ENCODE measurements at places on chromosomes 2 and 18. TPM values are rescaled to one million over a fixed set of nuclear protein-coding genes. Genes with fewer than 3 reads are reported as not detected.

DNA sequence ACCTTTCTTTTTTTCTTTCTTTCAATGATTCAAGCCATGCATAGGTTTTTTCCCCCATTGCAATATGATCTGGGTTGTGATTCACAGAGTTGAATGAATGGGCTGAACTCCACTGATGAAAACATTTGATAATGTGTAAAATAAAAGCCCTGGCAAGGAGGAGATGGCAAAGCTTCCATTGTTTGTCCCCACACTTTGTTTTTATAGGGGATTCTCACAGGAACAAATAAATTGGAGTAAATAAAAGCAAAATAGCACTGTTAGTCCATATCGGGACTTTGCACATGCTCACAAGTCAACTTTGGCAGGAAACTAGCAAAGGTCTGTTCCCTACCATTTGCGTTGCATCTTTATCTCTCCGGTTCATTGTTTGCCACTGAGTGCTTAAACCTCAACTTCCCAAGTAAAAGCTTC, 55.7 kb downstream of the MEIS1 start:
- H3K4me3 ChIP-seq, result no peak overlapping the region
- H3K4me1 ChIP-seq, result no peaks in the 10 kb centered on the region
- no peak overlapping the region for H3K27ac ChIP-seq
- no peaks in the 10 kb centered on the region for H3K27me3 ChIP-seq

The POTEI gene
- not detected for polyA plus RNA-seq

DNA sequence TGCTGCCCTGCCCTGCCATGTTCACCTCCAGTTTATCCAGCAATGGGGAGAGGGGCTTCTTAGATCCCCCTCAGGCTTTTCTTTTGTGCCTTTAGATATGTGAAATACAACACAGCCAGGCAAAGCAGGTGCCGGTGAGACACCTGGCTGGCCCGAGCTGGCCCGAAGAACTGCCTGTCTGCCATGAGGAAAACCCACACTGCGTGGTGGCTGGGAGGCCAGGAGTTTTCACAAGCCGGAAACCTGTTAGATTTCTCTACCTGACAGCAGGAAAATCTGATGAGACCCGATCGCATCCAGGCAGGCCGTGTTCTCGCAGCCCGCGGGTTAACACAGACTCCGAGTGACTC, 5.7 kb upstream of the GAL3ST2 start:
- no peak overlapping the region for H3K4me3 ChIP-seq
- H3K27ac ChIP-seq, result no peak overlapping the region
- no peaks in the 10 kb centered on the region for H3K27me3 ChIP-seq
- H3K4me1 ChIP-seq, result peaks cover 11% of the 10 kb centered on the region
- no peaks in the 10 kb centered on the region for H3K36me3 ChIP-seq

- H3K36me3 ChIP-seq, result no peaks in the 10 kb centered on the region
- H3K27me3 ChIP-seq, result no peaks in the 10 kb centered on the region
- no peak overlapping the region for H3K4me3 ChIP-seq
- no peak for DNase-seq
- H3K4me1 ChIP-seq, result no peaks in the 10 kb centered on the region
These were observed 109.1 kb upstream of the OTOS start for GRCh38 chr2:240249423-240250149.

DNA sequence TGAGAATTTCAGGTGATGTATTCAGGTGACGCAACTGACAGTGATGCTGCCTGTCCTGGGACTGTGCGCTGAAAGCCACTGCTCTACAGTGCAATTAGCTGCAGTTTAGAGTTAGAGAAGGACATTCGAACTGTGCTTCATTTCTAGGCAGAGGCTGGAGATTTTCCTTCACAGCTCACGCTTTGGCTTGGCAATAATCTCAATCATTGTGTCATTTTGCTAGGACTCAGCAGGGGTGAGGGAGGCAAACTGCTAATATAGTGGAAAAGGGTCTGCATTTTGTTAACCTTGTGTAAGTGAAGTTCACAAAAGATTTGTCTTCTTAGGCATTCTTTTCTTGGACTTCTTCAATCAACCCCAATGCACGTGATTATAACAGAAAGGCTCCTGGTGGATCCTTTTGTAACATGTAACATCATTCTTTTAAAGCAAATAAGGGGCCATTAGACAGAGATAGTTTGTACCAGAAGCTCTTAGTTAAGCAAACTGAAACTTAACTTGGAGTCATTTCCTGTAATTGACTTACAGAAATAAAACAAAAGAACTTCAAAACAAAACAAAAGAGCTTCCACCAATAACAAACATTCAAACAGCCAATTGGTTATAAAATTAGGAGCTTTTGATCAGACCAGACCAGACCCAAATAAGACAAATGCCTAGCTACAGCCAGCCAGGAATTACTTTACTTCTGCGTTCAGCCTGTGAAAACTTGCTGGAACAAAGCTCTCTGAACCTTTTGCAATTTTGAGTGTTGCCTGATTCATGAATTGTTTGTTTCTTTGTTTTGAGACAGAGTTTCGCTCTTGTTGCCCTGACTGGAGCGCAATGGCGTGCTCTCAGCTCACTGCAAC, 1376.3 kb upstream of the CELF4 start:
- no peaks in the 10 kb centered on the region for H3K36me3 ChIP-seq
- H3K27me3 ChIP-seq, result no peaks in the 10 kb centered on the region
- H3K4me1 ChIP-seq, result no peaks in the 10 kb centered on the region
- H3K4me3 ChIP-seq, result peak overlapping the region; percentile 83

The CCBE1 gene
- polyA plus RNA-seq, result not detected

GRCh38 chr18:22483407-22483806, 65.7 kb upstream of the CTAGE1 start:
- H3K27ac ChIP-seq, result no peak overlapping the region
- no peak for DNase-seq
- H3K4me3 ChIP-seq, result no peak overlapping the region

The CSRNP3 gene
- not detected for polyA plus RNA-seq

- no peak overlapping the region for H3K4me3 ChIP-seq
- H3K27ac ChIP-seq, result no peak overlapping the region
- DNase-seq, result no peak
- H3K4me1 ChIP-seq, result no peaks in the 10 kb centered on the region
- H3K27me3 ChIP-seq, result no peaks in the 10 kb centered on the region
- H3K36me3 ChIP-seq, result no peaks in the 10 kb centered on the region
These were observed 162.4 kb downstream of the ZNF521 start for GRCh38 chr18:25189391-25190185.

The ZBTB7C gene
- polyA plus RNA-seq, result not detected

The VSNL1 gene
- not detected for polyA plus RNA-seq

The CYP27C1 gene
- not detected for polyA plus RNA-seq

The FEZ2 gene
- 3.3 TPM for polyA plus RNA-seq

GRCh38 chr18:75782826-75783225, 355.3 kb upstream of the SMIM21 start:
- no peak overlapping the region for H3K4me3 ChIP-seq
- no peak overlapping the region for H3K27ac ChIP-seq
- H3K27me3 ChIP-seq, result no peaks in the 10 kb centered on the region
- H3K36me3 ChIP-seq, result no peaks in the 10 kb centered on the region
- H3K4me1 ChIP-seq, result no peaks in the 10 kb centered on the region

The GLI2 gene
- not detected for polyA plus RNA-seq

DNA sequence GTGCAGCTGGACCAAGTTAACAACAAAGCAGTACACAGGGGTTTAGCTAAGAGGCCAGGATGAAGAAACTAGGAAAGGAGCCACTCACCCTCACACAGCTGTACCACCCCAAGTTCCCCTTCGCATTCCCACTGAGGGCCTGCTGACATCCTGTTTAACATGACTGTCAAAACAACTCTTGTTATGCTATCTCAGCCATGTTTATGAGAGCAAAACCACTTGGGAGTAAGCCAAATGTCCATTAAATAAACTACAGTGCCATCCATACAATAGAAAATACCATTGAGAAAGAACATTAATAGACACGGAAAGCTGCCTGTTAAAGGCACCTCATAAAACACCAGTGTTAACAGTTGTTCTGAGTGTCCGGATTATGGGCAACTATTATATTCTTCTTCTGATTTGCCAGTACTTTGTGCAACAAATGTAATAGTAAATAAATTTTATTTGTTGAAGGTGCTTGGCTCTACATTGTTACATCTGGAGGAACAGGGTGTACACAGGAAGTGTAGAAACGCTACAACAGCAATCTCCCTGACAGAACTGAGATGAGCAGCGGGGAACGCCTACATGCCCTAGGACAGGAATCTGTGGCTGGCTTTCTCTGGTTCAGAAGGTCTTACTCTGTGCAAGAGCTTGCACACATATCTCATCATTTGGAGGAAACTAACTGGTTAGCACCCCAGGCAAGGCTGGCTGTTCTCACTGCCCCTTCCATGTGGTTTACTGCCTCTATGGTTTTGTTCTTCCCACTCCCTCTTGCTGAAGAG, 85.6 kb downstream of the EHD3 start:
- H3K27me3 ChIP-seq, result no peaks in the 10 kb centered on the region
- no peak overlapping the region for H3K4me3 ChIP-seq
- DNase-seq, result no peak
- no peaks in the 10 kb centered on the region for H3K36me3 ChIP-seq

GRCh38 chr2:156486147-156486546, 50.0 kb downstream of the GPD2 start:
- no peaks in the 10 kb centered on the region for H3K36me3 ChIP-seq
- no peak overlapping the region for H3K4me3 ChIP-seq
- no peak for DNase-seq
- H3K4me1 ChIP-seq, result peaks cover 10% of the 10 kb centered on the region
- H3K27ac ChIP-seq, result no peak overlapping the region
- H3K27me3 ChIP-seq, result no peaks in the 10 kb centered on the region

The OR6B2 gene
- not detected for polyA plus RNA-seq

DNA sequence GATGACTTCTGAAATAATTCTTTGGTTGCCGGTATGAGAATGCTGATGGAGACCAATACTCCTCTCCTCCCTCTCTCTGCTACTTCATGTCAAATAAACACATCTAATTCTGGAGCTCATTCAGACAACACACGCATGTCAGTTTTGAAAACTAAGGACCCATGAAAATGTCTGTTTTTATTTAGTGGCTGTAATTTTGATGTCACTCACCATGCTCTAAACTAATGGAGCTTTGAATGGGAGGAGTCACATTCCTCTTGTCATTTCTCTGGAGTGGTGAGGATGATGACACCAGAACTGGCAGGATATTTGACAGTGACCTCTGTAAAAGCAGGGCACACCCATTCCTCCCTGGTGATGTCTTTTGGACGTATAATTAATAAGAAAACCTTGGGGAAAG, 163.0 kb downstream of the PHLPP1 start:
- no peaks in the 10 kb centered on the region for H3K4me1 ChIP-seq
- H3K36me3 ChIP-seq, result no peaks in the 10 kb centered on the region
- H3K27me3 ChIP-seq, result no peaks in the 10 kb centered on the region
- no peak for DNase-seq
- no peak overlapping the region for H3K27ac ChIP-seq

The ACMSD gene
- not detected for polyA plus RNA-seq

GRCh38 chr2:120825370-120826259, 89.9 kb downstream of the GLI2 start:
- H3K4me1 ChIP-seq, result no peaks in the 10 kb centered on the region
- DNase-seq, result no peak

DNA sequence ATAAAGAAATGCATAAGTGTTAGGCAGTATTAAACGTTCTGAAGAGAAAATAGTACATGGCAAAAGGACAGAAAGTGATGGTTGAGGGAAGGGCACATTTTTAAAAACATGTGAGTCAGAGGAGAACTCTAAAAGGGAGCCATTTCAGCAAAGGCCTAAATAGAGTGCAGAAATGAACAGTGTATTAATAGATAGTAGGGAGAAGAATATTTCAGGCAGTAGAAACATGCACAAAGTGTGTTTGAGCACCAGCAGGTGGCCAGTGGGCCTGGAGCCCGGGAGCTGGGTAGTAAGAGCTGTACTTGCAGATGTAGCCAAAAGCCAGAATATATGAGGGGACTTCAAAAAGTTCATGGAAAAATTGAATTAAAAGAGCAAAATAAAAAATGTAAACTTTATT, 288.1 kb upstream of the FIGN start:
- H3K4me1 ChIP-seq, result no peaks in the 10 kb centered on the region
- H3K4me3 ChIP-seq, result no peak overlapping the region
- no peaks in the 10 kb centered on the region for H3K27me3 ChIP-seq
- H3K27ac ChIP-seq, result no peak overlapping the region

The LOXHD1 gene
- polyA plus RNA-seq, result not detected

GRCh38 chr2:164779383-164780057, 62.1 kb downstream of the COBLL1 start:
- H3K27ac ChIP-seq, result no peak overlapping the region
- H3K36me3 ChIP-seq, result no peaks in the 10 kb centered on the region
- H3K4me3 ChIP-seq, result no peak overlapping the region
- no peaks in the 10 kb centered on the region for H3K4me1 ChIP-seq

The ALPG gene
- not detected for polyA plus RNA-seq

DNA sequence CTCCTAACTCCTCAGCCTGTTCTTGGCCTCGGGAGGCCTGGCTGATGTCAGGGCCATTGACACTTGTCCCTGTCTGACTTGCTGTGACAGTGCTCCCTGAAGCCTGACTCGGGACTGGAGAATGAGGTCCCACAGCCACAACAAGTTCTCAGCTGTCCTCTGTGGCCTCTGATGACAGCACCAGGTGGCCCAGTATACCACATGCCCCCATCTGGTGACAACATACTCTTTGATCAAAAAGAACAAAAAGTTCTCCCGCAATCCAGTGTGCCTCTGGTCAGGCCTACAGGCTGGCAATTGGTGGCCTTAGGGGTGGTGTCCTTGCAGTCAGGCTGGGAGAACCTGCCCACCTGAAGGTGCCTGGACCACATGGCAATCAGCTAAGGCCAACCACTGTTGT, 102.6 kb downstream of the SEPTIN10 start:
- H3K4me1 ChIP-seq, result no peaks in the 10 kb centered on the region
- H3K27me3 ChIP-seq, result no peaks in the 10 kb centered on the region
- H3K36me3 ChIP-seq, result no peaks in the 10 kb centered on the region

- H3K4me3 ChIP-seq, result peak within 1 kb of the TSS; percentile 80
- H3K4me1 ChIP-seq, result peaks cover 42% of the 10 kb centered on the region
- peak within 1 kb of the TSS; percentile 39 for H3K27ac ChIP-seq
- peaks cover 7% of the 10 kb centered on the region for H3K36me3 ChIP-seq
- no peaks in the 10 kb centered on the region for H3K27me3 ChIP-seq
These were observed at the start of gene DGKD for GRCh38 chr2:233353769-233354499. Gene DGKD, plus strand, starts transcription at chr2:233354494. Its CDS starts 25 bp downstream, at chr2:233354519.

Data from CD4-positive, CD25-positive, alpha-beta regulatory T cell (primary cell).